ENCODE measurements at places on chromosomes 3 and 15.
A peak's percentile ranks its signal among the peaks of the same experiment; 100 is the strongest.

- DNase-seq = peak; percentile 4
Measured at GRCh38 chr3:161500068-161500796, 3.6 kb downstream of the OTOL1 start.

GRCh38 chr15:93899817-93900216 lies 331.5 kb upstream of the MCTP2 start:
- no peak for DNase-seq

- no peak for DNase-seq
Measured at GRCh38 chr3:141738891-141739363, 829 bp downstream of the RNF7 start.

DNA sequence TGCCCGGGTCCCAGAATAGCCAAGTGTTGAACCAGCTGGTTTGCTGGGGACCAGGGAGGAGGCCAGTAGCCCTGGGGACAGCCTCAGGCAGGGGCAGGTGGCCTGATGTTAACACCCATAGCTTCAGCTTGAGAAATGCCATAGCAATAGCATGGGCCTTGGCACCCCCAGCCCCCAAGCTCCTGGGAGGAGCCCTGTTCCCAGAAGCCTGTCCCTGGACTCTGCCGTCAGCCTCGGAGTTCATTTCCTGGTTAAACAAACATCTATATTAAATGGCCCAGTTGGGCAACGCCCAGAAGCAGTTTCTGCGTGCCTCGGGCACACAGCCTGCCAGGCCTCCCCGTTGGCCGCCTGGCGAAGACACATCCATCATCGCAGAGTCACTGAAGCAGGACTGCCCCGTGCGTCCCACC lies 58.2 kb downstream of the FGD5 start:
- DNase-seq = peak; percentile 88

DNA sequence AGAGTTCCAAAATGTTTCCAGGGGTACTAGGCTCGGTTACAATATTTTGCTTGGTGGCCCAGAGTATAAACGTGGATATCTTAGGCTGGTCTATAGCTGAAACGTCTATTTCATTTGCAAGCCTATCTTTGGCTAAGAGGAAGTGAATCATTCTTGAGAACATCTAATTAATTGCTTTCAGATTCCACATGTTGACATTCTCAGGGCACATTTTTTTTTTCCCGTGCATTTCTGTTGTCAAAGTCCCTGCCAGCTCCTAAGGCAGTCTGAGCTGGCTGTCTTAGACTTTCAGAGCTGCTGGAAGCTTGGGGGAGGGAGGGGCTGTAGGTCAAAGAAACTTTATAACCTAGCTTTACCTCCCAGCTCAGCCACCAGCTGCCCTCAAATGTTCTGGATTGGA lies 23.2 kb upstream of the LAMP3 start:
- DNase-seq = peak; percentile 80

DNA sequence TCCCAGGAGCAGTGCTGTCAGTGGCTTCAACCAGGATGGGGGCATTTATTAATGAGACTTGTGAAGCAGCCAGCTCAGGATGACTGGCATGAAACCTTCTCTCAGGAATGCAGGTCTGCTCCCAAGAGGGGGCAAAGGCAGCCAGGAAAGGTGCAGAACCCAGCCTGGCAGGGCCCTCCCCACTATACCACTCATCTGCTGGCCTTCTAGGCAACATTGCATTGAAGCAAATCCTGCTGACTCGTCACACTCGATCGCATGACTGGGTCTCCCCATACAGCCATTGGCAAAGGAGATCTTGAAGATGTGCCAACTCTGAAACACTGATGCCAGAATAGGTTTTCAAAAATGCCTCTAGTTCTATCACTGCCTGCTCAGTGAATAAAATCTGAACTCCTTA lies 65.7 kb upstream of the CMTM7 start:
- DNase-seq = no peak

DNA sequence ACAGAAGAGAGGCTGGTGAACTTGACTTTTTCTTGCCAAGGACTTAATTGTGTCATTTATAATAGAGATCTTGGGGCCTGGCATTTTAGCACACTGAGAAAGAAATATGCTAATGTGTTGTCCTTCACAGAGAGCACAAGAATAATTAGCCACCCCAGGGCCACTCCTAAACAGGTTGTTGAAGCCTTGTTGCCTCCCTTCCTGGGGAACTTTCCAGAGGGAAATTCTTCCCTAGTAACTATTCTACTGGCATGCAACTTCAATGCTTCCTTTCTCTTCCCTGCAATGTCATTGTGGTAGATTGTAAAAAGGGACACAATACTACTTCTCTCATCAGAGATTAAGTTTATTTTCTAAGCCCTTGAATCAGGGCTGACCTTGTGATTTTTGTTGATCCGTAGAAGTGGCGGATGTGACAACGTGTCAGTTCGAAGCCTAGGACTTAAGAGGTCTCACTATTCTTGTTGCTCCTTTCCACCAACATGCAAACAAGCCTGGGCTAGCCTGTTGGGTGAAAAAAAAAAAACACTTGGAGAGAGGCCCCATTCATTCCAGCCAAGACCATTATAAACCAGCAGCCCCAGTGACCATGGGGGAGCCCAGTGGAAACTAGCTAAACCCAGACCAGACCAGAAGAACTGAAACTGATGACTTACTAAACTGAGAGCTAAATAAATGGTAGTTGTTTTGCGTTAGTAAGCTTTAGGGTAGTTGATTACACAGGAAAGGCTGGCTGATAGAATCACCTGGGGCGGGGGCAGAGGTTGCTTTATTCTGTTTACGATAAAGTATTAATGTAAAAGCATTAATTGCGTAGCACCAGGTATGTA lies 287.2 kb downstream of the SHQ1 start:
- DNase-seq = no peak
